AG04450 (cell line): ENCODE measurements at places on chromosomes 3 and 15. TPM values are rescaled to one million over a fixed set of nuclear protein-coding genes. Genes with fewer than 3 reads are reported as not detected.

DNA sequence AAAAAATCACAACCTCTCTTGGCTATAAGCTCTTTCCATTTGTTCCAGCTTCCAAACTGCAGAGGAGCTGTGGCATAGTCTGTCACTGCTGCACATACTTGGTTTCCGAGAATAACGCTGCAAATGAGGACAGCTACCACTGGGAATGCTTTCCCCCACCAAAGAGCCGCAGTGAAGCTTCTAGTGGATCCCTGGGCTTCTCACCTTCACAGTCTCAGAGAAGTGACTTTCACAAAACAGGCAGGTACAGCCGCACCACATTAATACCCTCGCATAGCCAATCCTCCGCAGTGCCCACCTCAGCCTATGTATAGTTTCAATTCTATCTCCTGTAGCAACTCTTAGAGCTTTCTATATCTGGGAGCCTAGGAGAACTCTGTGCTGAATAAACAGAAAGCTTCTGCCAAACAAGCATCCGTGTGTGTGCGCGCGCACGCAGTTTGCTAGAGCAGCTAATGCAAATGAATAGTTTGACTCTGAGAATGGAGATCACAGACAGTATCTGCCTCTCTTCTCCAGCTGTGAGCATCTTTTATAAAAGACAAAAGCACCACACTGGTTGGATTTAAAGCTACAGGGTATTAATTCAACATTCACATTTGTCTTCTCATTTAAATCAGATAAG lies 81.9 kb upstream of the PLXND1 start:
- no peak for DNase-seq

- no peak for DNase-seq
These were observed 1010.1 kb downstream of the ROBO1 start for GRCh38 chr3:78757731-78758130.

DNA sequence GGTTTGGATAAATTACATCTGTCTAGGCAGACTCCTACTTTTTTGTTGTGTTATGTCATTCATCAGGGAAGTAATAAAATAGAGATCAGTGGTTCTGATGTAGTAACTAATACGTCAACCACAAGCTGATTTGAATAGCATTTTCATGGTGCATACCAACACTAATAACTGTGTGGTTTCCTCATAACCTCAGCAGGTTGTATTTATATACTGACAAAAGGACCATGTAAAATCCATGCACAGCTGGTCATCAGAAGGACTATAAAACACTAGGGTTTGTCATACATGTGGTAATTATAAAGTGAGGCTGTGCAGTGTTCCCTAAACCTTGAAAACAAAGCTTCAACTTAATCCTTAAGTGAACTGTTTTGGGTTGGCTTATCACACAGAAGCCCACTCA lies 216.8 kb upstream of the RBMS3 start:
- peak; percentile 60 for DNase-seq

DNA sequence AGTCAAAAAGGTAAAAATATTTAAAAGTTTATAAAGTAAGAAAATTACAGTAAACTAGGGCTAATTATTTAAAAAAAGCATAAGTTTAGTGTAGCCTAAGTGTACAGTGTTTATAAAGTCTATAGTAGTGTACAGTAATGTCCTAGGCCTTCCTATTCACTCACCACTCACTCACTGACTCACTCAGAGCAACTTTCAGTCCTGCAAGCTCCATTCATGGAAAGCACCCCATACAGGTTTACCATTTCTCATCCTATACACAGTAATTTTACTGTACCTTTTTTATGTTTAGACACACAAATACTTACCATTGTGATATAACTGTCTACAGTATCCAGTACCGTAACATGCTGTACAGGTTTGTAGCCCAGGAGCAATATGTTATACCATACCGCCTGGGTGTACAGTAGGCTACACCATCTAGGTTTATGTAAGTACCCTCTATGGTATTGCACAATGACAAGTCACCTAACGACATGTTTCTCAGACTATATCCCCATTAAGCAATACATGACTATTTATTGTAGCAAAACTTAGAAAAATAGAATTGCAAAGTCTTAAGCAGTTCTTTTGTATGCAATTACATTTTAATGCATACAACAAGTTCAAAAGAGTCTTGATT lies 19.5 kb downstream of the AVEN start:
- DNase-seq, result no peak

DNA sequence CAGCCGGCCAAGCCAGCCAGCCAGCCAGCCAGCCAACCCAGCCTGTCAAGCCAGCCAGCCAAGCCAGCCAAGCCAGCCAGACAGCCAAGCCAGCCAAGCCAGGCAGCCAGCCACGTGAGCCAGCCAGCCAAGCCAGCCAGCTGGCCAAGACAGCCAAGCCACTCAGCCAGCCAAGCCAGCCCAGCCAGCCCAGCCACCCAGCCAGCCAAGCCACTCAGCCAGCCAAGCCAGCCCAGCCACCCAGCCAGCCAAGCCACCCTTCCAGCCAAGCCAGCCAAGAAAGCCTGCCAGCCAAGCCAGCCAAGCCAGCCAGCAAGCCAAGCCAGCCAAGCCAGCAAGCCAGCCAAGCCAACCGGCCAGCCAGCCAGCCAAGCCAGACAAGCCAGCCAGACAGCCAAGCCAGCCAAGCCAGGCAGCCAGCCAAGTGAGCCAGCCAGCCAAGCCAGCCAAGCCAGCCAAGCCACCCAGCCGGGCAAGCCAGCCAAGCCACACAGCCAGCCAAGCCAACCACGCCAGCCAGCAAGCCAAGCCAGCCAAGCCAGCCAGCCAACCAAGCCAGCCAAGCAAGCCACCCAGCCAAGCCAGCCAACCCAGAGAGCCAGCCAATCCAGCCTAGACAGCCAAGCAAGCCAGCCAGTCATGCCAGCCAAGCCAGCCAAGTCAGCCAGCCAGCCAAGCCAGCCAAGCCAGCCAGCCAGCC lies 199.5 kb downstream of the GOLGA6L6 start:
- DNase-seq, result no peak

IP6K1 gene
- 40.4 and 53.5 TPM in 2 replicates for polyA plus RNA-seq

CFAP100 gene
- not detected in 2 replicates for polyA plus RNA-seq

PP2D1 gene
- not detected in 2 replicates for polyA plus RNA-seq

THAP10 gene
- 2.7 and 5.7 TPM in 2 replicates for polyA plus RNA-seq

RTP1 gene
- polyA plus RNA-seq, result not detected in 2 replicates
